GM04503 (cell line): ENCODE measurements at places on chromosomes 1 and 21.

DNA sequence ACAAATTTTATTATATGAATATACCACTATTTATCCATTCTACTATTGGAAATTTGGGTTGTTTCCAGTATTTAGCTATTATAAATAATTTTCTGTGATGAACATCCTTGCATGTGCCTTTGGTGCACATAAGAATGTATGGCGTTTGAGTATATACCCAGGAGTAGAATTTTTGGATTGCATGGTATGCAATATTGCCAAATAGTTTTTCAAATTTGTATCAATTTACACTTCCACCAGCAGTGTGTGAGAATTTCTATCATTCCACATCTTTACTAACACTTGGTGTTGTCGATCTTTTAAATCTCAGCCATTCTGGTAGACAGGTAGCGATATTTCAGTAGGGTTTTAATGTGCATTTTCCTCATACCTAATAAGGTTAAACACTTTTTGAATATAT, 9.2 kb upstream of the FNBP1L start:
- DNase-seq = no peak

GRCh38 chr21:26965907-26966581, 844 bp downstream of the ADAMTS5 start:
- DNase-seq = no peak

- DNase-seq = no peak
Observed at GRCh38 chr1:56835657-56836056, 16.5 kb upstream of the FYB2 start.

DNA sequence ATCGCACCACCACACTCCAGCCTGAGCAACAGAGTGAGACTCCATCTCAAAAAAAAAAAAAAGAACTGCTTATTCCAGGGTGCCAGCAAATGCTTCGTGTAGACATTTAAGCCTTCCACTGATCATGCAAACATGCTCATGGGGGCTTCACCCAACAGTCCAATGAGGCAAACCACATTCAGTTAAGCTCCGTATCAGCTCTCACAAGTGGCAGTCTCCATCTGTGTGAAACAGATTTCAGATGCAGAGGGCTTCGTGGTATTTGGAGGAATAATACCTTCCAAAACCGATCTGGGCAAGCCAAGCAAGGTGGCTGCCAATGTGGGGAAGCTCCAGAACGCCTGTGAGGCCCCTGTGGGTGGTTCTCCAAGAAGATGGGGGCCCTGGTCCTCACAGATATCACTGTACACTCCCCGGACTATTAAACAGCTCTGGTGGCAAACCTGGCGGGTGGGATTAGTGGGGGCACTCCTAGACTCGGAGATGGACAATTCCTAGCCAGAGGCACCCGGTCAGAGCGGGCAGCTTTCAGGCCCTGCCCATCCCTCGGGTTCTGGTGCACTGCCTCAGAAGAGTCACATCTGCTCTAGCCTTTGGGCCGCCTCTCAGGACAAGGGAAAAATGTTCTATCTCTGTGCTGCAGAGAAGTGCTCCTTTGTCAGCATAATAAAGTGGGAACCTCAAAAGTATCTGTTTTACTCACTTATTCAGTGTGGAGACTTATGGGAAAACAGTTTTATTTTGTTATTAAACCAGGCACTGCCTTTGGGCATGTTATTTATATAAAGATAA, 10.2 kb downstream of the CREG1 start:
- DNase-seq = no peak

DNA sequence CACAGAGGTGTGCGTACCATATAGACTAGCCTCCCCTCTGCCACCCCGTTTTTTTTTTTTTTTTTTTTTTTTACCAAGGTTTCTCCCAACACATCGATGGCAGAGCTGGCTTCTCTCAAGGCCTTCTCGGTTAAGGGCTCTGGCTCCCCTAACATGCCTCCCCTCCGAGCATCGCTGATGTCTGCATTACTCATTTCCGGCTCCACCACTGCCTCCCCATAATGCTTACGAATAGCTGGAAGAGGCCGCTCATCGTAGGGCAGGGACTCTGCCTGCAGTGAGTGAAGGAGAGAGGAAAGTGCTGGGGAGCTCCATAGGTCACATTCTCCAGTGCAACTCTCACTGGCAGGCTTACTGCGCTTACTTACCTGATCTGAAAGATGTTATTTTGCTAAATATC, 20.6 kb downstream of the CEP104 start:
- DNase-seq = no peak

DNA sequence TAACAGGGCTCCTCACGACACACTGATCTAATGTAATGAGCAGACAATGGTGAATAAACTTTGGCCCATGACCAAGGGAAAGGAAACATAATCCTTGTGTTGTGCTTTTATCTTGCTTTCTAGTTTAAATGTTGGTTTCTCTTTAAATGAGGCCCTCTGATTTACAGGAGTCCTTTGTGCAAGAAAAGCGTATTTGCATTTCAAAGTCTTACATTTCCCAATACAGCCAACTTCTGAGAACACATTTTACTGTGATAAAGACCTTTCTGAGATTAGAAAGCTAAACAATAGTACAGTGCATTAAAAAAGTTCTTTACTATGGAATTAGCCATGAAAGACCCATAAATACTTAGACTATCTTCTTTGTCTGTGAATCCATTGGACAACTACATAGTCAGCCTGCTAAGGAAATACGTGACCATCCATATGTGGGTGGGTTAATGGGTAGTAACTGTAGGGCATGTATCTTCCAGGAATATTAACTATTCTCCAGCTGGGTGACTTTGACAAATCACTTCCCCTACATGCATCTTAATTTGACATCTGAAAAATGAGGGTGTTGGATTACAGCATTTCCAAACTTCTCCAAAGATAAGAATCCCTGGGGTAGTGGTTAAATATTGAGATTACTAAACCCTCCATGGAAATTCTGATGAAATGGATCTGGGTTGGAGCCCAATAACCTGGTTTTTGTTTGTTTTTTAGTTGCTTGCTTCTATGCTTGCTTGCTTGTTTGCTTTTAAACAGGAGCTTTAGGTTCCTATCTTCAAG, 50.3 kb upstream of the USP1 start:
- DNase-seq = no peak

- DNase-seq = no peak
Observed at GRCh38 chr1:206448471-206448870, 21.8 kb upstream of the IKBKE start.
